HCEC 1CT (cell line): ENCODE measurements at places on chromosomes 11 and 22.

DNA sequence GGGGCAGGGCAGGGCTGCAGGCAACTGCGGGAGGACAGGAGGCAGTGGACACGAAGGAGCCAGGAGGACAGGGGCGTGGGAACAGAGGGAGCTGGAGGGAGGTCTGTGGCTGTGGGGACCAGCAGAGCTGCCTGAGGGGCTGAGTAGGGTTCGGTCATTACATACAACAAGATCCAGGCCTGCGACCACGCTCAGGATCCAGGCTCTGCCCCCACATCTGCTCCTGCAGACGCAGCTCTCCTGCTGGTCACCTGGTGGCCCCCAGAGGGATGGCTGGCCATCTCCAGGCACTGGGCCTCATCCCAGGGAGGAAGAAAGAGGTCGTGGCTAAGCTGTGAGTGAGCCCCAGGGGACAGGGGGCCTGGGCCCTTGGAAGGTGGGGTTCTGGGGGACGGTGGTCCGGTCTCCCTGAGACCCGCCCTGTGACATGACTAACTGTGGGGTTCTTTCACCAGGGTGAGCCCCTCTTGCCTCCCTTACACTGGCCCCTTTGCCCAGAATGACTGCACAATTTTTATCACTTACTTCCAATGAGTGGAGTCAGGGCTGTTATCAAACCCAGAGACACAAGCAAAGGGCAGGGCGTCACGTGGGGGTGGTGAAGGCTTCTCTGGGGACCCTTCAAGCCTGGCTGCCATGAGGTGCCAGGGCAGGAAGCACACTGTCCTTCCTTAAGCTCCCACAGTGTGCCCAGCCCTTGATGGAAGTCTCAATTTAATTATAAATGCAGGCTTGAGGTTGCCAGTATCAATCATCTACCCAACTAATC is 6.7 kb upstream of the APOBEC3A start:
- DNase-seq, result no peak

- DNase-seq, result no peak
These were observed 9.1 kb downstream of the PHF5A start for GRCh38 chr22:41459431-41459830.

- DNase-seq, result no peak
These were observed 73.1 kb downstream of the CDKN1C start for GRCh38 chr11:2812371-2812991.

DNA sequence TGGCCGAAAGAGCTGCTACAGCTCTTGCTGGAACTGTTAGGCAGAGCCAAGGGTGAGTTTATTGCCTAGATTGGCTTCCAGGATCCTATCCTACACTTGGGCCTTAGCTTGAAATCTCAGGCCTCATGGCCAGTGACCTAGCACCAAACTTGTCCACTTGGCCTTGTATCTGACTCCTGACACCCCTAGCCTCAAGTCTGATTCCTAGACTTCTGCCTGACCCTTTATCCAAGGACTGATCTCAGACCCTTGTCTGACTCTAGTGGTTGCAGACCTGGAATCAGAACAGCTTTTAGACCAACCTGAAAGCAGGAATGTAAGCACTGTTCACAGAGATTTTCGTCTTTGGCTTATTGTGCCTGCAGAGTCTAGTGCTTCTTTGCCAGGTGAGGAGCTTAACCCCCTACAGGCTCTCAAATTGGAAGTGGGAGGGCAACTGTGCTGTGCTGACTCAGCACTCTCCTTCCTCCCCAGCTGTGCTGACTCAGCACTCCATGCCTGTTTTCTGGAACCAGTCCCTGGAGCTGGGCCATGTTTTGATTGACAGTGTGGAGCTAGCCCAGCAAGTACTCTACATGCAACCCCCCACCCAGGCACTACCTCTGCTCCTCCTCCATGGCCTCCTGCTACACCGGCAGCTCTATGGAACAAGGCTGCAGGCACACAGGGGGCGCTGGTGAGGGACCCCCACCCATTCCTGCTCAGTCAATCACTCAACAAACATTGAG is 35.1 kb downstream of the RRP8 start:
- peak; percentile 47 for DNase-seq

DNA sequence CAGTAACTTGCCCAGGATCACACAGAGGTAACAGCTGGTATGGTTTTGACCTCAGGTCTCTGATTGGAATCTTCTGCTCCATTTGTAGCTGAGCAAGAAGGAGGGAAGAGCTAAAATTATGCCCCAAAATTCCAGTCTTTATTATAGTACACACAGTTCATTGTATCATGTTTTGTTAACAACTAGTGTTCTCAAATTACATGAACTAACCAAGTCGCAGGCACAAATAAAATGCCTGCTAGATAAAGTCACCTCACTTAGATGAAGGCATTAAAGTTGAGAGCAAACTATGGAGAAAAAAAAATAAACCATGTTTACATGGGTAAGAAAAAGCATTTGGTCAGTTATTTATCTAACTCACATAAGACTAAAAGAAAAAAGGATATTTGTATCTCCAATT is 58.8 kb downstream of the PDGFD start:
- peak; percentile 10 for DNase-seq

DNA sequence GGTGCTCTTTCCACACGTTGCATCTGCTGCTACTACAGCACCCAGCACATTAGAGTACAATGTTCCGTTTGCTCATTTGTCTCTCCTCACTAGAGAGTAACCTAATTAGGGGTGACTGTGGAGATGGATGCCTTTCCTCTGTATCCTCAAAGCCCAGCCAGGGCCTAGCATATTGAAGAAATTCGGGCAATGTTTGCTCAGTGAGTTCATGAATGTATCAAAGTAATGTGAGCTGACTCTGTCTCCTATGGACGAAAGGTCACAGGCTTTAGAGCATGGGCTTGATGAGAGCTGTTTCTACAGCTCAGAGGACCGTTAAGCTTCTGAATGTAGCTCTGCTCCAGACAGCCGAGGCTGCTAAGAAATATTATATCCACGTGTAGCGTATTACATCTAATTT is 67.5 kb downstream of the C11orf58 start:
- DNase-seq, result no peak

GRCh38 chr22:33880986-33881385 is 39.3 kb downstream of the LARGE1 start:
- no peak for DNase-seq

- peak; percentile 56 for DNase-seq
These were observed 29.5 kb upstream of the MYH9 start for GRCh38 chr22:36417281-36417686.

GRCh38 chr11:98277251-98277912 is 743.4 kb upstream of the CNTN5 start:
- DNase-seq, result no peak

- DNase-seq, result no peak
These were observed 235.7 kb downstream of the BUD13 start for GRCh38 chr11:116537121-116537520.

- peak; percentile 78 for DNase-seq
These were observed 53.9 kb upstream of the CEP126 start for GRCh38 chr11:101860696-101861427.

- DNase-seq, result no peak
These were observed 26.5 kb upstream of the SOX6 start for GRCh38 chr11:16382638-16383380.

DNA sequence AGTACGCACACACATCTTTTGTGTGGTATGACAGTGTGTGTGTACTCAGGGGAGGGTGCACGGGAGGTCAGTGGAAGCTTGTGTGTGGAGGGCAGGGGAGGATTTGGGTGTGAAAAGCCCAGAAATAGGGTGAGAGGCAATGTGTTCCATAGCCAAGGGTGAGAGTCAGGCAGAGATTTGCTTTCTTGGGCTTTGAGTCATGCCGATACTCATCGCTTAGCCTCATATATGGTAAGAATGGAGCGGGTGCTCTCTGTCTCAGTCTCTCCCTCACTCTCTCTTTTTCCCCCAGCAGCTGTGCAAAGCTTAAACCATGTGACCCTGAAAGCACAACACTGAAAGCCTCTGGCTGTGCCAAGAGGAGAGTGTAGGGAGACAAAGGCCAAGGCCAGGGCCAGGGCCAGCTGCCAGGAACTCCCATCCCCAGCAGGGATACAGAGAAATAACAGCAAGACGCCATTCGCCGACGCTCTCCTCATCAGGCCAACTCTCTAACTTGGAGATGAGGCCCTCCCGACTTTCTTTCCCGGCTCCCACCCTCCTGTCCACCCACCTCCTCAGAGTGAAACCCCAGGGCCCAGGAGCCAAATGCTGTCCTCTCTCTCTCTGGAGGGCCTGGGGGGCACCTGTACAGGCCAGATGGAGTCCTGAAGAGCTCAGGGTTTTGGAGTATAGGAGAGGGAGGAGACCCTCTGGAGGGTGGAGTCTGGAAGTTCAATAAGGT is 20.3 kb upstream of the MICAL3 start:
- peak; percentile 70 for DNase-seq

- DNase-seq, result no peak
These were observed 24.1 kb downstream of the GRAMD1B start for GRCh38 chr11:123454060-123454651.

DNA sequence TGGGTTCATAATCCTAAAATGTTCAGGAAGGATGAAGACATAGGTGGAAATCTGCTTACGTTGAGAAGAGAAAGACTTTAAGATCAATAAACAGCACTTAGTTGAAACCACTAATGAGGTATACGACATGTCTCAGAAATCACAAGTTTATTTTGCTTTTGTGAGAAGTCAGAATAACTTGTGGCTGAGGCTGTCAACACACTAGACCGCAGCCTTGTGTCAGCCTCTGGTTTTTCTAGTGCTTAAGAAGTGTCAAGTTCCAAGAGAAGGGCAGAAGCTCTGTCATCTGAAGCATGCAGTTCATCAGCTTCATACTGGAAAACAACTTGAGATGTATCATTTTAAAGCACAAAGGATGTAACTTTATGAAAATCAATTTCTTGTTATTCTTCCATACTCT is 420.9 kb downstream of the METTL15 start:
- DNase-seq, result no peak
